ENCODE measurements at places on chromosomes 2 and 18.

GRCh38 chr18:59612381-59612780 lies 84.8 kb downstream of the CCBE1 start:
- DNase-seq, result no peak

- DNase-seq, result no peak
These were observed 24.7 kb downstream of the CLUL1 start for GRCh38 chr18:621291-622043.

GRCh38 chr2:25381502-25381901 lies 39.8 kb upstream of the DNMT3A start:
- no peak for DNase-seq

DNA sequence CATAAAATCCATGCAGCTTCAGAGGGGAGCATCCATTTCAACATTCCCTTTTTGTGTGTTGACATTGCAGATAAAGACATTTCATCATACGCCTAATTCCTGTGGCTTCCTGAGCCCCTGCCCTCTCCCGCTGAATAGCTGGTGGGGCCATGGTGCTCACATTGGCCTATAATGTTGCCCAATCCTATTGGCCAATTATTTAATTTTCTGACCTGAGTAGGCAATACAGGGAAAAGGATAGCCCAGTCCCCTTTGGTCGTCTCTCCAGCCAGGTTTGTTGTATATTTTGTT lies 163.8 kb upstream of the MYCN start:
- DNase-seq, result no peak

DNA sequence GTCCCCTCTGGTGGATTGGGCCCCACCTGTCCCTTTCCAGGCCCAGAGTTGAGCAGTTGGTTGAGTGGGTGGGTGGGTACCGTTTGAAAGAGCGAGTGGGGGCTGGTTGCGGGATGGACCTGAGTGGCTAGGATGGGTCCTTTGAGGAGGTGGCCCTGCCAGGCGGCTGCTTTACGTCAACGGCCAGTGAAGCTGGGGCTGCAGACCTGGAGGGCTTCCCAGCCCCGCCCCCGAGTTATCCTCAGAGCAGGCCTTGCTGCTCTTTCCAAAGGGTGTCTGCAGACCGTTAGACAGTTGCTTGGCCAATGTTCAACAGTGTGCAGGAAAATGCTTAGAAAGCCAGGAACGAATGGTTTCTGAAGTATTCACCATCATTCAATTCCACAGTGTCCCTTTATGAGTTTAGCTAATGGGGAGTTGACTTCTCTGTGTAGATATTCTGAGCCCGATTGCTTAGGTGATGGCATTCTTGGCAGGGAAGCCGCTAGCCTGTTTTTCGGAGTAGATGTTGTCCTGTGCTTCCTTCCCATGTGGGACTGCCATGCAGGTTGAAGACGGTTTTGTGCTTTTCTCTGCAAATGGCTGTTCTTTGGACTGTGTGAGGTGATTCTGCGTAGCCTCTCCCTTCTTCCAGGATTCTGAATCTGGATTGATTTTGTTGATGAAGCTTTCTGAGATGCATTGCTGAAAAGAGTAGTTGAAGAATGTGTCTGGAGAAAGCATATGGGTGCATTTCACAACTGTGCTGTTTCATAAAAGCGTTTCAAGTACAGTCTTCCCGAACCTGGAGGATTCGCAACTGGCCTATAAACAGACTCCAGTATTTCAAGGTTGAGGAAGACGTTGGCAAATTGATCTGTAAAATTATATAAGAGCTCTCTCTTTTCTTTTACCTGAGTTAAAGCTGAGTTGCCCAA lies 45.8 kb downstream of the LDLRAD4 start:
- DNase-seq, result no peak

DNA sequence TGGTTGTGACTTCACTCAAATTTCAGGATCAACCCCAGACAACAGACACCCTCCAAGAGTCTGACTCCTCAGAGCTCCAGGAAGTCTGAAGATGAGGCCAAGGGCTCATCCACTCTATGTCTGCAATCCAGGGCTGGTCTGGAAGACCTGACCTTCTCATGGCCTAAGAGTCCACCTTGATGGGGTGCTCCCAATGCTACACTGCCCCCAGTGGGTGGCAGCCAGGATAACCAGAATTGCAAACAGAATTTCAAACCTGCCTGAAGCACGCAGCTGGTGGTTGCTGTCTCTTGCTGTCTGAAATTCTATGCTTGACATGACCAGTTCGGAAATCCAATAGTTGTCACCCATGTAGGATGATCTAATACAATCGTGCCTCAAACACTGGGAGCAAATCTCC lies 96.0 kb downstream of the UXS1 start:
- DNase-seq, result no peak

GRCh38 chr2:172972005-172972619 lies 103.5 kb upstream of the MAP3K20 start:
- peak; percentile 12 for DNase-seq

GRCh38 chr2:172489681-172490080 lies 62.3 kb downstream of the ITGA6 start:
- DNase-seq, result no peak

DNA sequence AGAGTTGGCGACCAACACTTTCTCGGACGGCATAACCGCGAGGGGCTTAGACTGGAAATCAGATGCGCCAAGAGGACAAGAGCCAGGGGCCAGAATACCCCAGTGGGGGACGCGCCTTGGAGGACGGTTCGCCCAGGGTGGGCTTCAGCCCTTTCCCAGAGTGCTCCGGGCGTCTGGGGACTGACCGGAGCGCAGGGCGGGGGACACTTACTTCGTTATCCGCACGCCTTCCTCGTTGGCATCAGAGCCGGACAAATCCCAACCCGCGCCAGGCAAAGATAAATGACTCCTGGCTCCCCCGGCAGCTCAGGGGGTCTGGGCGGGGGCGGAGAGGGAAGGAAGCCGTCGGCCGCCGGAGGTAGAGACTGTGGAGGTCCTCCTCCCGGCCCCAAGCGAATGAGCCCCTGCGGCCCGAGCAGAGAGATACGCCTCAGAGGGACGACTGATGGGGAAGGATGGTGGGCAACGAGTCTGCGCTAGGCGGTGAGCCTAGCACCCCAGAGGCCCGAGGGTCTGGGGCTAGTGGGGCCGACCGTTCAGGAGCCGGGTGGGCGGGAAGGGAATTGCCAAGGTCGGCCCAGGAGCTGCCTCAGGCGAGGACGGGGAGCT lies 4.7 kb upstream of the SATB2 start:
- DNase-seq, result no peak

GRCh38 chr2:205959521-205959920 lies 126.5 kb downstream of the INO80D start:
- DNase-seq, result no peak

- no peak for DNase-seq
These were observed 51.9 kb downstream of the ESCO1 start for GRCh38 chr18:21548647-21549046.

DNA sequence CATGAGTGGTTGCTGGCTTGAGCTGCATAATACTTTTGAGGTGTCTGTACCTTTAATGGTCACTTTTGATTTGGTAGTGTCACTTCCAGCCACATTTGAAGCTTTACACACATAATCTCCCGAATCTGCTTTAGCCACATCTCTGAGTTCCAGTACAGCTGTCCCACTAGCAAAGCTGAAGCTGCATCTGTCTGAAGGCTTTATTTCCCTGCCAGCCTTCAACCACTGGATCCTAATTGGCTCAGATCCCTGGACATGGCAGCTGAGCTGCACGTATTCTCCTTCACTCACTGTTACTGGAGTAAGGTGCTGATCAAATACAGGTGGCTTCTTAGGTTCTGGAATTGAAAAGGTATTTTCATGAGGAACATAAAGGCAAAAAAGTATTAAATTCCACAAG lies 99.7 kb downstream of the TTN start:
- DNase-seq, result no peak

DNA sequence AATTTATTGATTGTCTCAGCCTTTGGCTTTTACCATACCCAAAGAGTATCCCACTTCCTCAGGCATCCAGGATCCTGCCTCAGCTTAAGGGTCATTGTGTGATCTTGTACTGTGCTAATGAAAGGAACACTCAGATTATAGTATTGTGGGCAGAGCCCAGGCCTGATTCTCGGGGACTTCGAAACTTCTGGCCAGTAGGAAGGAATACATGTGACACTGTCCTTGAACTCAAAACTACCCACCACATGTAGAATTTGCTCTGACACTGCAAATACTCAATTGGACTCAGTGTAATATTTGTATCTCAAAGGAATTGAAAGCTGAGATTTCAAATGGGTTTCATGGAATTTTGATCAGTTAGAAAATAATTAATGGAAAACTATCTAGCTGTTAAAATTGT lies 15.9 kb downstream of the DIS3L2 start:
- DNase-seq, result no peak

DNA sequence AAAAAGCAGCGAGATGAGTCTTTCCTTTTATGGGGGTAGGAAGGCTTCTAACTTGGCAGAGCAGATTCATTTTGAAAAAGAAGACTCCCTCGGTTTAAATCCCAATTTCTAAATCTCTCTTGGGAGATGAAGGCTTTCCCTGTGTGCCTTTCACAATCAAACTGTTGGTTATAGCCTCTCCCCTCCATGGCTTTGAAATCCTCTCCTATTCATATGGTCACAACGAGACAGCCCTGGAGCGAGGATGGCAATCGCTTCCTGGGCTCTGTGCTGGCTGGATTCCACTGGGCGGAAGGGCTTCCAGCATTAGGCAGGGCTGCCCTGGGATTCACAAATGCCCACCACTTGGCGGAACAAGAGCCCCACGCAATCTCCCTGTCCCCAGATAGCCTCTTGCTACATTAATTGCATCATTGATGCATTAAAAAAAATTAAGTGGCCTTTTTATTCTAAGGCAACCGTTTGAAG lies 1.6 kb downstream of the CAVIN2 start:
- no peak for DNase-seq

DNA sequence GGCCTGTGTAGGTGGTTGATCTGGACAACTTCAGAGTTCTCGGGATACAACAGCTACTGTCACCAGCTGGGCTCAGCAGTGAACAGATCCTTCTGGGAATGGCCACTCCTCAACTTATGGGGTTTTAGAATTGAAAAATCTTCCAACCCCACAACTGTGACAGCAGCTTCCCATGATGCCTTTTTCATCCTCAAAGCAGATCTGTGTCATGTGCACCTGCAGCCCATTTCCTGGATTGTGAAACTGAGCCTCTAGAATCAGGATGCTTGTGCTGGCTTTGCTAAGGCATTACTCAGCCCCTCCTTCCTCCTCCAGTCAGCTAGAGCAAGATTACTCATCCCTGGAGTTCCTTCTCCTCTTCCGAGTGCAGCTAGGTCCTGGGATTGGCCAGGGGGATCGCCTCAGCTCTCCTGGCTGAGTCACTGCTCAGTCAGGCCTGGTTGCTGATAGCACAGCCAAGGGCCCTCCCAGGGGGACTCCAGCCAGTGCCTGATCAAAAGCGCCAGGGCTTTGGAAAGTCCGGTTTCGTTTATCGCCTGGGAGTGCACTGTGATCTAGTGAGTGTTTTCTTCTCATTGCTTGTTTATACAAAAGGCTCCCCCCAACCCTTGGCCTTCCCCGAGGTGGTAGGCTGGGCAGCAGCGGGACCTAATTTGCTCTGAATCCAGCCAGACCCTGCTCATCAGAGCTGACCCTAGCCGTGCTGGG lies 2.4 kb upstream of the LPIN1 start:
- DNase-seq, result peak; percentile 71

- DNase-seq, result no peak
These were observed 28.7 kb upstream of the MARCO start for GRCh38 chr2:118913131-118913802.

GRCh38 chr2:202976809-202977208 lies 37.9 kb upstream of the NBEAL1 start:
- DNase-seq, result no peak

DNA sequence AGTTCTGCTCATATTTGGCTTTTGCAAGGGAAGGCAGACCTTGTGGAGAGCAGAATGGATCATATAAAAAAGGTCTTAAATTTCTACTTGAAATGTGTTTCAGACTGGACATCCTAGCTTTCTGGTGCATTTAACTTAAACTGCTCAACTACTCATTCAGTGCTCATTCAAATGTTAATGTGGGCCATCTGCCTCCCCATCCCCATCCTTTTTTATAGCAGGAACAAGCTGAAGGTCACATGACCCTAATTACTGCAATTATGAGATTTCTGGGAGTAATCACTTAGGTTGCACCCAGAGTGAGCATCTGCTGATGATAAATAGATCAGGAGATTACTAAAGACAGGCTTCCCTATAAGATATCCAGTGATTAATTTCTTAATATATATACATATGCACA lies 96.1 kb downstream of the MAP2 start:
- DNase-seq, result no peak

- DNase-seq, result no peak
These were observed 327.4 kb upstream of the CWC22 start for GRCh38 chr2:180334514-180334913.

GRCh38 chr2:73931531-73932500 lies 5.1 kb downstream of the DGUOK start:
- no peak for DNase-seq

- DNase-seq, result no peak
These were observed 94.7 kb downstream of the BIN1 start for GRCh38 chr2:127012215-127012614.

DNA sequence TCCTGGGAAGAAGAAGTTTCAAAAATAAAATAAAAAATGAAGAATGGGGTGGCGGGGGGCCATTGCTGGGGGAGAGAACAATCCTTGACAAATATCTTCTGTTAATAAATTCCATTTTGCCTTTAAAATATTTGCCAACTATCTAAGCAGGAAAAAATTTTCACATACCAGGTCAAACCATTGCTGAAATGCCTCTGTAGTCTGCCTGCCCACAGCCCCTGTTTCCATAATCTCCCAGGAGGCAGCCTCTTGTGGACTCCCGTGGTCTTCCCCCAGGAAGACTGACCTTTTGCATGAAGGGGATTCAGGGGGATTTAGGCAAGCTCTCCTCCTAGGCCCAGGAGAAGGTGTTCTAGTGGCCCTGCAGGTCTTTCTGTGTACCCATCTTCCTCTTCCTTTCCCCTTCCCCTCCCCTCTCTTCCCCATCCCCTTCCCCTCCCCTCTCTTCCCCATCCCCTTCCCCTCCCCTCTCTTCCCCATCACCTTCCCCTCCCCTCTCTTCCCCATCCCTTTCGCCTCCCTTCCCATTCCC lies 61.0 kb downstream of the RPL37A start:
- no peak for DNase-seq

DNA sequence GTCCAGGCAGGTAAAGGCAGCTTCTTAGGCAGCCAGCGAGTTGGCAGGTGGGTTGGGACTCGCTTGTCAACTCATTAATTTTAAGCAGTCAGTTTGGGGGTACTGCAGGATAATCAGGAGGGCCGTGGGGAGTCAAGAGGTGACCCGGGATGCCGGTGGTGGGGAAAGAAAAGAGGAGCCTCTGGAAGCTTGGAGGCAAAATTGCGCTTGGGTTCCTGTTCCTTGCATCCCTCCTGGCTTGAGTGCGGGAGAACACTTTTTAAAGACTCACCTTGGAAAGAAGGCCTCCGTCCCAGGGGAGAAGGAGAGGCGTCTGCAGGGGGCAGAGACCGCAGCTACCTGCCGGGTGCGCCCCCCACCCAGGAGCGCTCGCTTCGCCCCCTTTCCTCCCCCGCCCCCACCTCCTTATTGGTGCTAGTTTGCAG lies at the start of gene KCNJ3:
Gene KCNJ3 (plus strand): TSS at position 400 of the 425 bp plus-strand sequence. CDS start 81 bp downstream, outside the sequence.
- no peak for DNase-seq
